ENCODE measurements at places on chromosomes 7 and 10. TPM values are rescaled to one million over a fixed set of nuclear protein-coding genes. Genes with fewer than 3 reads are reported as not detected.

CARD11 gene
- 1.9 TPM for total RNA-seq

KIAA1549 gene
- total RNA-seq: 1.0 TPM

PODXL gene
- 27.3 TPM for total RNA-seq

RHOBTB1 gene
- 22.8 TPM for total RNA-seq

IDI2 gene
- total RNA-seq: not detected

PARG gene
- total RNA-seq: 32.0 TPM

SPAM1 gene
- not detected for total RNA-seq

CUZD1 gene
- 0.58 TPM for total RNA-seq

GRCh38 chr10:78359640-78360091 lies 326.0 kb downstream of the RPS24 start:
- H3K27me3 ChIP-seq: no peaks in the 10 kb centered on the region
- DNase-seq: peak; percentile 25
- H3K4me3 ChIP-seq: no peak overlapping the region
- no peaks in the 10 kb centered on the region for H3K36me3 ChIP-seq
- H3K27ac ChIP-seq: no peak overlapping the region

DNA sequence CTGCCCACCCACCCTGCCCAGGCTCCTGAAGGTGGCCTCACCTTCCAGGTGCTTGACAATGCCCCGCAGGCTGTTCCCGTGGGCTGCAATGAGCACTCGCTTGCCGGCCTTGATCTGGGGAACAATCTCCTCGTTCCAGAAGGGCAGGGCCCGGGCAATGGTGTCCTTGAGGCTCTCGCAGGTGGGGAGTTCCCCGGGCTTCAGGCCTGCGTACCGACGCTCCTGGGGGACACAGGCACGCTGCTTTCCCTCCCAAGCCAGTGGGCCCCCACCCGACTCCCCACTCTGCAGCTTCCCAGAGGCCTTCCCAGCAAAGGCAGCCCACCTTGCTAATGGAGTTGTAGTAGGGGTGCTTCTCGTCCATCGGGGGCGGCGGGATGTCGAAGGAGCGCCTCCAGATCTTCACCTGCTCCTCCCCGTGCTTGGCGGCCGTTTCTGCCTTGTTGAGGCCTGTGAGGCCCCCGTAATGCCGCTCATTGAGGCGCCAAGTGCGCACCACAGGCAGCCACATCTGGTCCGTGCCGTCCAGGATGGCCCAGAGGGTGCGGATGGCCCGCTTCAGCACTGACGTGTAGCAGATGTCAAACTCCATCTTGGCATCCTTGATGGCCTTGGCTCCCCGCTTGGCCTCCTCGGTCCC lies 456 bp downstream of the PGAM2 start:
- no peak overlapping the region for H3K27ac ChIP-seq
- peak; percentile 76 for DNase-seq
- no peaks in the 10 kb centered on the region for H3K36me3 ChIP-seq

GRCh38 chr7:67857698-67858097 lies 861.1 kb downstream of the TYW1 start:
- no peaks in the 10 kb centered on the region for H3K36me3 ChIP-seq
- no peak for DNase-seq
- H3K4me1 ChIP-seq: no peaks in the 10 kb centered on the region
- no peak overlapping the region for H3K4me3 ChIP-seq
- peaks cover 2% of the 10 kb centered on the region for H3K27me3 ChIP-seq

GRCh38 chr10:30216821-30217220 lies 132.3 kb downstream of the MTPAP start:
- no peaks in the 10 kb centered on the region for H3K4me1 ChIP-seq
- H3K36me3 ChIP-seq: no peaks in the 10 kb centered on the region
- no peak overlapping the region for H3K27ac ChIP-seq
- DNase-seq: no peak
- no peaks in the 10 kb centered on the region for H3K27me3 ChIP-seq

DNA sequence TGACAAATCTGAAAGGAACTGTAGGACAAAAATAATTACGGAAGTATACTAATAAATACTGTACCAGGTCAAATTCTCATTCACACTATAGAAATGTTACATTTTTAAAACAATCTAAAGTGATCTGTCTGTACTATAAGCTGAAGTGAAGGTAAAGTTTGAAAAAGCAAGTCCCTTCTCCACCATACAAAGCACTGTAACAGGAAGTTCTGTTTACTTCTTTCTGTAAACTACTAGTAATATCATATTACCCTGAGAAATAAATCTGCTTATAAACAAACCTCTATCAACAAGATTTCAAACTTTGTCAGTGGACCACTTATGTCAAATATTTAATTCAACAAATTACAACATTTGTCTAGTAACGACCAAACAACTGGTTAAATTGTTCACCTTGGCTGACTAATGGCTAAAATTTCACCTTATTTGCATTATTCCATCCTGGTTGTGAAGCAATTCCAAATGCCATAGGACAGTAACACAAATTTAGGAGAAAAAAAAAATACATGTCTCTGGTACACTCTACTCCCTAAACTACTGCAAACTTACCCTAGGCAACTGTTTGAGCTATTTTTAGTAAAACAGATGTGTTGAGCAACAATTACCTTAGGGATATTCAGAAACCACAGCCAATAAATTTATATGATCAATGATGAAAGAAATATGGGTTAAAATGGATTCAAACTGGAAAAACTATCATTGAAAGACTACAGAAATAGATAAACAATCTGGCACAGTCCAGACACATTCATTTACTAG lies 126.0 kb downstream of the NRBF2 start:
- H3K36me3 ChIP-seq: no peaks in the 10 kb centered on the region
- H3K4me1 ChIP-seq: peaks cover 4% of the 10 kb centered on the region
- H3K4me3 ChIP-seq: no peak overlapping the region

DNA sequence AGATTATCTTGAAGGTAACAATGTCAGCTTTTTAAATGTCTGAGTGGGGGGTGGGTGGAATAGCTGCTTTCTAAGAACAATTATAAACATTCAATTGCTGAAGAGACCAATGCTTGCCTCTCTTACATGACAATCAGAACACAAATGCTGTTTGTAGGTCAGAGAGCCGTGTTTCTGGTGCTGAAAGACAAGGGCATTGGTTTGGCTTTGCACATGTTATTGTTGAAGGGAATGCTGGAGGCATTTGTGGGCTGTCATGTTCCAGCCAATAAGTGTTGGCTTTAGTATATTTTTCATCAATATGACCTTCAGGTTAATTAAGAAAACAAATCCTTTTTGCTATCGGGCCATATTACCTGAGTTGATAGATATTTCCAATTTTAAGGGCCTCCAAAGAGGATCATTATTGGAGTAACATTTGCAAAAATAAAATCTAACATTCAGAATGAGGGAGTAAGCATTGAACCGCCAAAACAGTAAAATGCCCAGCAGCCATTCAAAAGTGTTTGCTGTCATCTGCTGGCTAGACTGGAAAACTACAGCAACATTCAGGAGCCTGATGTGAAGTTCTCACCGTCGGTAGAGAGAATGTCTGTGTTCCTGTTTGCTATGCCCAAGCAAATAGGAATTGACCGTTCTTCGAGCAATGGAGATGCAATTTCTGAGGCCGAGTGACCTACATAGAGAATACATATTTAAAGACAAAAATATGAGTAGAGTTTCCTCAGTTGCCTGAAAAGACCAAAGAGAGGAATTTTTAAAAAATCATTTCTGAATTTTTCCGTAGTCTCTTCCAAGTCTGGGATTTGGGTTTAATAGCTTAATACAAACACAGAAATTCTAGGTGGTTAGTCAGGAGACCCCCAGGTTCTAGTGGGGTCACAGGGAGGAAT lies 118.9 kb downstream of the APBB1IP start:
- no peaks in the 10 kb centered on the region for H3K36me3 ChIP-seq
- DNase-seq: no peak
- no peaks in the 10 kb centered on the region for H3K4me1 ChIP-seq
- H3K27ac ChIP-seq: no peak overlapping the region
- no peaks in the 10 kb centered on the region for H3K27me3 ChIP-seq

DNA sequence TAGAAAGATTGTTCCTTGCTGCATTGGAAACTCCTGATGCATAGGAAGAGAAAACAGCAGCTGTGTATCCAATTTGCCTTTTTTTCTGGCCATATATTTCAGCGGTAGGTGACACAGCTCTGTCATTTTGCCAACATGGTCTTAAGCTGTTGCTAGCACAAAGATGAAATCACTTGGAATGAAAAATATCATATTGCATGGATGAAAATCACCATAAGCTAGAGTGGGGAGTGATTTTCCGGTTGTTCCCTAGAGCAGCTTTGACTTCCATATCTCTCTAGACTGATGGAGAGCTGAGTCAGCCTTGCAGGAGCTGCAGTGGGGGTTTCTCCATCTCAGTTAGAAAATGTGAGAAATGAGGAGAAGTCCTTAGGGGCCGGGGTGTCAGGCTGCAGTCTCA lies 38.3 kb upstream of the BTBD16 start:
- no peaks in the 10 kb centered on the region for H3K4me1 ChIP-seq
- no peak overlapping the region for H3K4me3 ChIP-seq
- no peak overlapping the region for H3K27ac ChIP-seq
- H3K27me3 ChIP-seq: no peaks in the 10 kb centered on the region
- no peaks in the 10 kb centered on the region for H3K36me3 ChIP-seq

DNA sequence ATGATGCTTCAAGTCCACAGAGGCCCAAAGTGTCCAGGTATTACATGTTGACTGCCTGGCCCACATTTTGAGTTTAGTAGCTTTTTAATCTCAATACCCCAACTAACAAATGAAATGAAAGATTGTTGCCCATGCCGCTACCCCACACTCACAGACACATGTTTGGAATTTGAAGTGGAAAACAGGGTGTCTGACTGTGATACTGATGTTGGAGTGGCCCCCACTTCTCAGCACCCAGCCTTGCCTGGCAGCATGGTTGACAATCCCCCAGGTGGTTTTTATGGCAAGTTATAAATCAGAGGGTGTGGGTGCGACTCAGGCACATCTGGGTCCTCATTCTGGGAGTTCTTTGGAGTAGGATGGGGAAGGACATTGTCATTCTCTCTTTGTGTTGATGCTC lies 314.7 kb upstream of the ZNF32 start:
- H3K4me1 ChIP-seq: peaks cover 9% of the 10 kb centered on the region
- H3K36me3 ChIP-seq: no peaks in the 10 kb centered on the region
- H3K4me3 ChIP-seq: no peak overlapping the region
- no peak for DNase-seq

GRCh38 chr10:131358741-131359442 lies 47.4 kb upstream of the TCERG1L start:
- no peaks in the 10 kb centered on the region for H3K36me3 ChIP-seq
- no peak overlapping the region for H3K27ac ChIP-seq
- DNase-seq: no peak
- H3K4me1 ChIP-seq: no peaks in the 10 kb centered on the region

DNA sequence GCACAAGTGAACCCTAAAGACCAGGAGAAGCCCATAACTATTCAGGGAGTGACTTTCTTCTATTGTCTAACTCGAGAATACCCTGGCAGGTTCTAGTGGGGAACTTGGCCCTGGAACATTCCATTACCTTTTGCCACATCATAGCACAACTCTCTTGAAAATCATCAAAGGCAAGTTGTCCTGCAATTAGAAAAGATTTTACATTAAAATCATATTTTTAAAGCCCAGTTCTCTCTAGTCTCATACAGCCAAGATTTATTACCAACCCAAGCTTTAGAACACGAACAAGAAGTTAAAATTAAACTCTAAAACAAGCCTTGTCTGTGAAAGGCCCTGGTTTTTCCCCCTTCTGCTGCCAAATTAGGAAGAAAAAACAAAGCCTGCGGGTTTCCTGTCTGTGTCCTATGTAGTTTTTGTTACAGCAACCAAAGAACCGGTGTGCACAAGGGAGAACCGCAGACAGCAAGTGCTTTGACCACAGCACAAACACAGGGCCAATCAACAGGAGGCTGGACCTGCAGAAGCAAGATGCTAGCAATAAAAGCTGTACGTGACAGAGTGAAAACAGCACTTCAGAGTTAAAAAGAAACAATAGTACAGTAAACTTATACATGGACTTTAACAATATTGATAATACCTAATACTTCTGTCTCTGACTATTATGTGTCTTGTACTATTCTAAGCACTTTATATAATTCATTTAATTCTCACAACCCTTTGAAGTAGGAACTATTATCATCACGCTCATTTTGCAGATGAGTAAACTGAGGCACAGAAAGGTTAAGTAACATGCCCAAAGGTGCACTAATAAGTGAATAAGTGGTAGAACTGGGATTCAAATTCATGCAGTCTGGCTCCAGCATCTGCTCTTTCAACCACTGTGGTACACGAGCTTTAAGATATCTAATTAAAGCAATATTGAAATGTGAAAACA lies 65.8 kb downstream of the STK17A start:
- H3K4me1 ChIP-seq: peaks cover 14% of the 10 kb centered on the region
- H3K27ac ChIP-seq: peak overlapping the region; percentile 93
- H3K4me3 ChIP-seq: no peak overlapping the region
- no peaks in the 10 kb centered on the region for H3K27me3 ChIP-seq

GRCh38 chr7:136324073-136324704 lies 347.0 kb upstream of the MTPN start:
- DNase-seq: no peak
- H3K27ac ChIP-seq: no peak overlapping the region
- H3K4me1 ChIP-seq: no peaks in the 10 kb centered on the region

DNA sequence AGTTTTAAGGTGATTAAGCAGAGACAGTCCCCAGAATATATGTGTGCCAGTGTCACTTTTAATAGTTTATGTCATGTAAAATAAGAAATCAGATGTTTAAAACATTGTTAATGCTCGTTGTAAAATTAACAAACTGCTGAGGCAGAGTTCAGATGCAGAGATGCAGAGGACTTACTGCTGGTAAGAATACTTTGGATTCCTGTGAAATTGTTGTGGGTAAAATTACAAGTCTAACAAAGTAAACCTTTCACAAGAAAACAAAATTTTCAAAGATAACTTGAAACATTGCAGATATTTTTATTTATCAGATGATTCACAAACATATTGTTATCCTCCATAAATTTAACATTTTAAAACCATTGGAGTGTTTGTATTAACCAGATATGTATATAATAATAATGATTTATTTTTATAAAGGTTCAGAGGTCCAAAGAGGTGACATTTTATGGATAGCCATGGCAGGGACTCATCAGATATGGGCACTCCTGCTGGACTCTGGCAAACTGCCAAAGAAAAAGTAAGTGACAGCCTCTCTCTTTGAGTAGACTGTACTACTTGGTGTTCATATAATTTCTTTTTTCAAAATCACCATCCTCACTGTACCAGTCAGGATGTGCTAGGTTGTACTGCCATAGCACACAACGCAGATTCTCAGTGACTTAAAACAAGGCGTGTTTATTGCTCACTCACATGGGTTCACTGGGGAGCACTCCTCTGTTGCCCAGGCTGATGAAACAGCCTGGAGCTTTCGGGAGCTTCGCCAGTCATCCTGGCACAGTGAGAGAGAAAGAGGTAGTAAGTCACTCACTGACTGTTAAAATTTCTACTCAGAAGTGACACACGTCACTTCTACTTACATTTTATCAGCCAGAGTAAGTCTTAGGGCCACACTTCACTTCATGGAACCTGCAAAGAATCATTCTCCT lies 43.5 kb downstream of the NHLRC2 start:
- H3K4me1 ChIP-seq: peaks cover 7% of the 10 kb centered on the region
- no peaks in the 10 kb centered on the region for H3K27me3 ChIP-seq
- no peak overlapping the region for H3K27ac ChIP-seq
- H3K36me3 ChIP-seq: peaks cover 4% of the 10 kb centered on the region
- no peak overlapping the region for H3K4me3 ChIP-seq

Data from aorta (tissue), 5 donors.